ENCODE measurements at places on chromosomes 13 and 19. TPM values are rescaled to one million over a fixed set of nuclear protein-coding genes. Genes with fewer than 3 reads are reported as not detected.

- no peak overlapping the region for H3K4me3 ChIP-seq
- no peak overlapping the region for H3K27ac ChIP-seq
- H3K4me1 ChIP-seq: peaks cover 3% of the 10 kb centered on the region
- peaks cover 3% of the 10 kb centered on the region for H3K36me3 ChIP-seq
Measured at GRCh38 chr19:5104871-5105351, 136.0 kb downstream of the KDM4B start.

- H3K27me3 ChIP-seq: no peaks in the 10 kb centered on the region
- H3K27ac ChIP-seq: no peak overlapping the region
- H3K4me3 ChIP-seq: peak overlapping the region; percentile 66
- peaks cover 4% of the 10 kb centered on the region for H3K36me3 ChIP-seq
Measured at GRCh38 chr19:1929021-1929742, 11.8 kb upstream of the CSNK1G2 start.

- H3K27me3 ChIP-seq: no peaks in the 10 kb centered on the region
- no peak for DNase-seq
- H3K27ac ChIP-seq: no peak overlapping the region
- no peaks in the 10 kb centered on the region for H3K36me3 ChIP-seq
- H3K4me1 ChIP-seq: peaks cover 23% of the 10 kb centered on the region
Measured at GRCh38 chr13:26614721-26615120, 57.2 kb downstream of the WASF3 start.

- peak; percentile 98 for DNase-seq
- peaks cover 20% of the 10 kb centered on the region for H3K4me1 ChIP-seq
- H3K36me3 ChIP-seq: no peaks in the 10 kb centered on the region
- peak within 1 kb of the TSS; percentile 88 for H3K27ac ChIP-seq
- peak within 1 kb of the TSS; percentile 91 for H3K4me3 ChIP-seq
Measured at GRCh38 chr19:58326914-58327726, at the start of gene ZSCAN22. Gene ZSCAN22, plus strand, starts transcription at chr19:58326994. Its CDS starts 7,809 bp downstream, at chr19:58334803.

- H3K27me3 ChIP-seq: no peaks in the 10 kb centered on the region
- peaks cover 19% of the 10 kb centered on the region for H3K36me3 ChIP-seq
- peak within 1 kb of the TSS; percentile 51 for H3K27ac ChIP-seq
- peak within 1 kb of the TSS; percentile 74 for H3K4me3 ChIP-seq
Measured at GRCh38 chr19:48868114-48868886, at the start of gene PLEKHA4. Gene PLEKHA4, minus strand, starts transcription at chr19:48868617. Its CDS starts 997 bp downstream, at chr19:48867620.

GRCh38 chr13:61214551-61214950 is 201.1 kb downstream of the PCDH20 start:
- DNase-seq: no peak
- no peaks in the 10 kb centered on the region for H3K27me3 ChIP-seq
- H3K4me3 ChIP-seq: no peak overlapping the region
- no peaks in the 10 kb centered on the region for H3K4me1 ChIP-seq
- H3K27ac ChIP-seq: no peak overlapping the region
- H3K36me3 ChIP-seq: no peaks in the 10 kb centered on the region

- peaks cover 4% of the 10 kb centered on the region for H3K27me3 ChIP-seq
- H3K36me3 ChIP-seq: no peaks in the 10 kb centered on the region
- H3K4me3 ChIP-seq: no peak overlapping the region
- no peaks in the 10 kb centered on the region for H3K4me1 ChIP-seq
- DNase-seq: no peak
Measured at GRCh38 chr13:36528105-36528504, 95.8 kb downstream of the CCNA1 start.

DNA sequence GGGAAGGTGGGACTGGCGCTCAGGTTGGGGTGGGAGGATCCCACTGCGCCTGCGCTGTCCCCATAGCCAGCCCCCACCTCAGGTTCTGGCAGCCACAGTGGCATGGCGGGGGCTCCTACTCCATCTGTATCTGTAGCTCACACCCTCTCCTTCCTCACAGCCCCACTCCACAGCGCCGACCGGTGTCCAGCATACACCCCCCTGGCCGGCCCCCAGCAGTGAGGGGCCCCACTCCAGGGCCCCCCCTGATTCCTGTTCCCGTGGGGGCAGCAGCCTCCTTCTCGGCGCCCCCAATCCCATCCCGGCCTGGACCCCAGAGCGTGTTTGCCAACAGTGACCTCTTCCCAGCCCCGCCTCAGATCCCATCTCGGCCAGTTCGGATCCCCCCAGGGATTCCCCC is 6.0 kb downstream of the TMED1 start:
- peak; percentile 32 for DNase-seq
- no peak overlapping the region for H3K27ac ChIP-seq
- no peak overlapping the region for H3K4me3 ChIP-seq
- H3K27me3 ChIP-seq: no peaks in the 10 kb centered on the region
- H3K4me1 ChIP-seq: peaks cover under 1% of the 10 kb centered on the region
- peaks cover 48% of the 10 kb centered on the region for H3K36me3 ChIP-seq

- H3K27me3 ChIP-seq: no peaks in the 10 kb centered on the region
- peaks cover 4% of the 10 kb centered on the region for H3K36me3 ChIP-seq
- DNase-seq: peak; percentile 99
- peak within 1 kb of the TSS; percentile 97 for H3K4me3 ChIP-seq
Measured at GRCh38 chr19:5903624-5904351, at the start of gene NDUFA11. Gene NDUFA11, minus strand, starts transcription at chr19:5903790. Its CDS starts 82 bp downstream, at chr19:5903708.

GRCh38 chr13:99505814-99506269 is 4.6 kb downstream of the TM9SF2 start:
- H3K27me3 ChIP-seq: no peaks in the 10 kb centered on the region
- H3K4me1 ChIP-seq: peaks cover 19% of the 10 kb centered on the region

GRCh38 chr13:94369972-94370436 is 109.5 kb downstream of the DCT start:
- H3K4me3 ChIP-seq: no peak overlapping the region
- H3K36me3 ChIP-seq: no peaks in the 10 kb centered on the region

- H3K4me3 ChIP-seq: no peak overlapping the region
- no peaks in the 10 kb centered on the region for H3K4me1 ChIP-seq
- no peak overlapping the region for H3K27ac ChIP-seq
- no peaks in the 10 kb centered on the region for H3K36me3 ChIP-seq
- H3K27me3 ChIP-seq: peaks cover 4% of the 10 kb centered on the region
Measured at GRCh38 chr13:50864492-50864891, 21.0 kb upstream of the DLEU7 start.

GRCh38 chr19:1366296-1366695 is 17.4 kb upstream of the NDUFS7 start:
- H3K4me1 ChIP-seq: peaks cover 11% of the 10 kb centered on the region
- peak; percentile 47 for DNase-seq
- H3K27ac ChIP-seq: no peak overlapping the region
- no peaks in the 10 kb centered on the region for H3K27me3 ChIP-seq
- H3K36me3 ChIP-seq: peaks cover 67% of the 10 kb centered on the region

GRCh38 chr19:21593934-21594820 is 88.8 kb downstream of the ZNF429 start:
- DNase-seq: no peak
- no peak overlapping the region for H3K27ac ChIP-seq
- H3K36me3 ChIP-seq: no peaks in the 10 kb centered on the region
- no peaks in the 10 kb centered on the region for H3K4me1 ChIP-seq
- H3K4me3 ChIP-seq: no peak overlapping the region

DNA sequence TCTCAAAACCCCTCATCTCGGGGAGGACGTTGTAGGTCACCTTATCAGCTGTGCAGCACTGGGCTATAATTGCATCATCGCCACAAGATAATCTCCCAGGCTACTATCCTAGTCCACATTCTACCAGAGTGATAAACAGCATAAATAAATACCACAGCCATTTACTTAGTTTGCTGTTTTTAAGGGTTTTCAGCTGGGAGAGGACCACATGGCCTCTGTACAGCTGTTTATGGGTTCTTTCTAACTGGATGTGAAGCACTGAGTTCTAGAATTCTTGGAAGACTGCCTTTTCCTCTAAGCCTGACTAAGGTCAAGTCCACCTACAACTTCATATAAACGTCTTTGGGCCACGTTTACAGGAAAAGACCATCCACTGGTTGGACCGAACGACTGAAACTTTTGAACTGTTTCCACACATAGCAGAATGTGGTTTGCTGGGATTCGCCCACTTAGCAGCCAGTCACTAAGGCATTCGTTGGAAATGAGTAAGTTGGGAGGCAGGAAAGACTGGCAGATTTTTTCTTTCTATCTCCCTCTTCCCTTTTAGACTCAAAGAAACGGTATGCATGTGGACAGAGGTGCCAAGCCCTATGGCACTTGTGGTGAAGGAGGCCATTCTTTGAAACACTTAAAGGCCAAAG is 752.5 kb upstream of the SGCG start:
- no peaks in the 10 kb centered on the region for H3K4me1 ChIP-seq
- no peak overlapping the region for H3K4me3 ChIP-seq
- H3K36me3 ChIP-seq: no peaks in the 10 kb centered on the region
- H3K27ac ChIP-seq: no peak overlapping the region
- DNase-seq: no peak

- no peaks in the 10 kb centered on the region for H3K36me3 ChIP-seq
- H3K27me3 ChIP-seq: no peaks in the 10 kb centered on the region
- no peaks in the 10 kb centered on the region for H3K4me1 ChIP-seq
Measured at GRCh38 chr13:56975647-56976046, 165.1 kb upstream of the PRR20A start.

GRCh38 chr13:65623148-65623547 is 1607.0 kb downstream of the PCDH9 start:
- H3K27me3 ChIP-seq: no peaks in the 10 kb centered on the region
- no peak overlapping the region for H3K27ac ChIP-seq
- no peak overlapping the region for H3K4me3 ChIP-seq
- no peak for DNase-seq
- no peaks in the 10 kb centered on the region for H3K36me3 ChIP-seq
- no peaks in the 10 kb centered on the region for H3K4me1 ChIP-seq

- no peak for DNase-seq
- H3K36me3 ChIP-seq: no peaks in the 10 kb centered on the region
- no peaks in the 10 kb centered on the region for H3K27me3 ChIP-seq
- H3K4me3 ChIP-seq: no peak overlapping the region
- H3K4me1 ChIP-seq: no peaks in the 10 kb centered on the region
- no peak overlapping the region for H3K27ac ChIP-seq
Measured at GRCh38 chr13:59210543-59210942, 953.2 kb downstream of the DIAPH3 start.

DNA sequence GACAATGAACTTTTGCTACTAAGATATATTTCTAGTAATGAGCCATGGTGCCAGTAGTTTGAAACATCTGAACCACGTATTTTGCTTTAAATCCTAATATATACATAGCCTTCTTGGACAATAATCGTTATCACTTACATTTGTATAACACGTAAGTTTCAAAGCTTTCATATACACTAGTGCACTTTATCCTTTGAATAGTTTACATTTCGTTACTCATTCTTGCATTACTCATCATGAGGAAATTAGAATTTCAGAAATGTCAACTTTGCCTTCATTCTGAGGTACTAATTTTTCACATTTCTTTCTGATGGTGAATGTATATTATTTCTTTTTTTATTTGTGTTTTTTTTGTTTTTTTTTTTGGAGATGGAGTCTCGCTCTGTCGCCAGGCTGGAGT is 5.8 kb downstream of the KBTBD7 start:
- no peak overlapping the region for H3K4me3 ChIP-seq
- H3K36me3 ChIP-seq: no peaks in the 10 kb centered on the region
- no peaks in the 10 kb centered on the region for H3K27me3 ChIP-seq
- H3K4me1 ChIP-seq: peaks cover 8% of the 10 kb centered on the region

DNA sequence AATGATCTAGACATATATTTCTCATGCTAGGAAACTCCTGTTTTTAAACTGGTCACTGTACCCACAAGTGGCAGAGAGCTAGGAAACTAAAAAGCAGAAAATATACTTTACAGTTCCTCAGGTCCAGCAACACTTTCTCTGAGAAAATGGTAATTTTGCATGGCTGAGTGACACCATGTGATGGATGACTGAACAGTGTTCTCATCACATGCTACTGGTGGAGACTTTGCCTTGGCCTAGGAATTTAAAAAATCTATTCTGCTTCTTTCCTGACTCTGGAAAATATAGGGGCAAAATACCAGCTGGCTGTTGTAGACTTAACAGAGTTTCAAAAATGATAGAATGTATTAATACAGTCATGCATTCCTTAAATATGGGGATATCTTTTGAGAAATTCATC is 50.0 kb downstream of the LATS2 start:
- H3K4me1 ChIP-seq: peaks cover 52% of the 10 kb centered on the region
- H3K36me3 ChIP-seq: peaks cover 10% of the 10 kb centered on the region
- no peak overlapping the region for H3K4me3 ChIP-seq
- H3K27me3 ChIP-seq: no peaks in the 10 kb centered on the region
- no peak for DNase-seq

GRCh38 chr19:28210886-28211285 is 1002.1 kb downstream of the UQCRFS1 start:
- peak; percentile 8 for DNase-seq
- H3K27me3 ChIP-seq: no peaks in the 10 kb centered on the region
- no peak overlapping the region for H3K4me3 ChIP-seq
- H3K36me3 ChIP-seq: no peaks in the 10 kb centered on the region
- H3K27ac ChIP-seq: no peak overlapping the region

DNA sequence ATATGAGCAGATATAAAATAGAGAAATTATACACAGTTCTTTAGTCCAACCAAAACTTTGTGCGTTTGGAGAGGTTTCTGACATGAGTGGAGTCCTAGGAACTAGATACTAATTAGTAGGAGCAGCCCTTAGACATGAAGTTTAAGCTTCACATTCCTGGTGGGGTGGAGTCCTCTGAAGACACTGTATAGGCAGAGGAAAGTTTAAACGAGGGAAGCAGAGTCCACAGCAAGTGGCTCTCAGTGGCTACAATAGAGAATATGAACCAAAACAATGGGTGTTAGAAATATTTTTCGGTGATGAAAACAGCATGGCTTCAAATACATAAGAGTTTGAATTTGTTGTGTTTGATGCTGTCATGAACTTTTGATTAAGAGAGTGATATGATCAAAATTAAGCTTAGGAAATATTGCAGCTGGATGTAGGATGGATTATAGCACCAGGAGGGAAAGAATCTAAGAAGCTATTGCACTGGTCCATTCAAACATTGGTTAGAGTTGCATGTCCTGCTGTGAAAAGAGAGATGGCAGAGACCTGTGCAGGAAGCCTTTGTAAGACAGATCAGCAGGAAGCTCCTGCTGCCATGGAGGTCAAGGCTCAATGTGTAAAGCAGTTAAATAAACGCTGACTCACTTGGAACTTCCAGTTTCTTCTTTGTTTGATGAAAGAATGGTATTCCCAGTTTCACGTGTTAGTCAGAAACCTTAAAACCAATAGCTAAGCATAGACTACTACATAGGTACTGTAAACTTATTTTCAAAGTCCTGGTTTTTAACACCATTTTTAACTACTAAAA is 175.2 kb downstream of the TDRD3 start:
- DNase-seq: no peak
- peaks cover 13% of the 10 kb centered on the region for H3K4me1 ChIP-seq
- H3K36me3 ChIP-seq: no peaks in the 10 kb centered on the region
- no peaks in the 10 kb centered on the region for H3K27me3 ChIP-seq
- no peak overlapping the region for H3K27ac ChIP-seq

The METTL21C gene
- not detected for total RNA-seq

The CYP2A7 gene
- not detected for total RNA-seq

The PPP1R15A gene
- total RNA-seq: 70.4 TPM

The C13orf42 gene
- total RNA-seq: not detected

The LACC1 gene
- total RNA-seq: 21.5 TPM

The ZNF471 gene
- 4.7 TPM for total RNA-seq

The ZNF667 gene
- total RNA-seq: 7.7 TPM

The IGSF23 gene
- not detected for total RNA-seq

The DENND1C gene
- total RNA-seq: not detected

The LRRC25 gene
- 0.88 TPM for total RNA-seq

The NCAN gene
- under 0.01 TPM for total RNA-seq

The PIAS4 gene
- 21.4 TPM for total RNA-seq

The TEX26 gene
- not detected for total RNA-seq

The GJB2 gene
- 0.29 TPM for total RNA-seq

The CYSLTR2 gene
- total RNA-seq: under 0.01 TPM

The NMRK2 gene
- total RNA-seq: not detected

The ZNF525 gene
- 8.0 TPM for total RNA-seq

The PGLYRP2 gene
- not detected for total RNA-seq

Data from osteoblast (primary cell).